ENCODE measurements at places on chromosomes 7 and 10. TPM values are rescaled to one million over a fixed set of nuclear protein-coding genes. Genes with fewer than 3 reads are reported as not detected.

Gene PHKG1
- 0.38 TPM for polyA plus RNA-seq

Gene ZC3HAV1
- 13.9 TPM for polyA plus RNA-seq

Gene PLXDC2
- polyA plus RNA-seq: 1.9 TPM

DNA sequence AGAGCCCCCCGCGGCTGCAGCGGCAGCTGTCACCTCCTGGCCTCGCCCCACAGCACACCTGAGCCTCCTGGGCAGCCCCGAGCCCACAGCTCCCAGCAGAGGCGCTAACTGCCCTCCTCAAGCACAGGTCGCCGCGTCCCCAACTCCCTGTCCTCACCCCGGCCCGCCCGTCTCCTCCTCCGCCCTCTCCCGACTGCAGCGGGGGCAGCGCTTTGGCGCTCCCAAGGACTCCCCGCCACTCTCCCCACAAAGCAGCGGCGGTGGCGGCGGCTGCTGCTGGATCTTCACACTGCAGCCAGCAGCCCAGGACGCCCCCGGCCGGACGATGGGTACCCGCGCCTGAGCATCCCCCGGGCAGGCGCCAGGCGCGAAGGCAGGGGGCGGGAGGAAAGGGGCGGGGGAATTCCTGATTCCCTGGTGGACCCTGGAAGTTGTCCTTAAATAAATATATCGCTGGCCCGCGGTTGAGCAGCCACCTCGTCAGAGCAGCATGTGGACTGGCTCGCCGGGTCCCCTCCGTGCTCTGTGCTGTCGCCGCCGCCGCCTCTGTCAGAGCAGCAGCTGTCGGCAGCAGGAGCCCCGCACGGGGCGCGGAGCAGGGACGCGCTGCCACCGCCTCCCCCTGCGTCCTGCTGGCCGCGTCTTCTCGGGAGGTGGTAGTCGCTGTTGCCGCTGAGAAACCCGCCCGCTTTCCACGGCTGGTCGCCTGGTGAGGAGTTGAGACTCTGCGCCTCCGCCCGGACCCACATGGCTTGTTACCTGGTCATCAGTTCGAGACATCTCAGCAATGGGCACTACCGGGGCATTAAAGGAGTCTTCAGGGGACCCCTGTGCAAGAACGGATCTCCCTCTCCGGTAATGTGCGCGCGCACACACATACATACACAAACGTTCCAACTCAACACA lies at the start of gene ZNF804B:
TSS of gene ZNF804B (plus strand) at position 471 of the 906 bp plus-strand sequence. CDS start at position 748, 277 bp downstream.
- peak; percentile 5 for DNase-seq

Gene PRR15
- polyA plus RNA-seq: 5.4 TPM

- DNase-seq: no peak
These were observed 268.0 kb upstream of the KAT6B start for GRCh38 chr10:74558403-74558802.

Gene SLC12A9
- 17.1 TPM for polyA plus RNA-seq

DNA sequence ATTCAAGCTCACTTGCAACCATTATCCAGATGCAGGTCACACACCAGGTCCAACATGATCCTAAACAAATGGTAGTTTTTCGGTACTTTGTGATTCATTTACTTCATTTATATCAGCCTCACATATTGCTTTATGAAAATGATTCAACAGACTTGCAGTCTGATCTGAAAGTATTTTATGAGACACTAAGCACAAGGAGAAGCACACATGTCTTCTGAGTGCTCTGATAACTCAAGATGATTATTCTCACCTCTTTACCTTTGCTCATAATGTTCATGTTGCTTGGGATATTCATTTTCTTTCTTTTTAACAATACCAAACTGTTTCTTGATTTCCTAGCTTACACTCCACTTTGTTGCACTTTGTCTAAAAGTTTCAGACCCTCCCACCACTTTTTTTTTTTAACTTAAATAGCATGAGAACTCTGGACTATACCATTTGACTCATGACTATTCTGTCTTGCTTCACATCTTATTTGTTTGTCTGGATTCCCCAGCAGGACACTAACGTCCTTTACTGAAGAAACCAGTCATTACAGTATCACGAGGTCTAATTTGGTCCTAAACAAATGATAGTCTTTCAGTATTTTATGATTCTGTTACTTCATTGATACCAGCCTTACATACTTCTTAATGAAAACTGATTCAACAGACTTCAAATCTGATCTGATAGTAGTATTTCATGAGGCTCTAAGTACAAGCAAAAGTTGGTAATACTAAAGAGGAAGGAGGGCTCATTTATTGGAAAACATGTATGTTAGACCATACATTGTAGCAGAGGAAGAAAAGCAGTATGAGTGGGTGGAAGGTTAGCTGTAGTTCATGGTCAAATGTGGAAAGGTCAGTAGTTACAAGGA lies 171.8 kb upstream of the AHR start:
- no peak for DNase-seq

GRCh38 chr10:108346066-108346465 lies 1181.6 kb upstream of the SORCS1 start:
- DNase-seq: no peak

DNA sequence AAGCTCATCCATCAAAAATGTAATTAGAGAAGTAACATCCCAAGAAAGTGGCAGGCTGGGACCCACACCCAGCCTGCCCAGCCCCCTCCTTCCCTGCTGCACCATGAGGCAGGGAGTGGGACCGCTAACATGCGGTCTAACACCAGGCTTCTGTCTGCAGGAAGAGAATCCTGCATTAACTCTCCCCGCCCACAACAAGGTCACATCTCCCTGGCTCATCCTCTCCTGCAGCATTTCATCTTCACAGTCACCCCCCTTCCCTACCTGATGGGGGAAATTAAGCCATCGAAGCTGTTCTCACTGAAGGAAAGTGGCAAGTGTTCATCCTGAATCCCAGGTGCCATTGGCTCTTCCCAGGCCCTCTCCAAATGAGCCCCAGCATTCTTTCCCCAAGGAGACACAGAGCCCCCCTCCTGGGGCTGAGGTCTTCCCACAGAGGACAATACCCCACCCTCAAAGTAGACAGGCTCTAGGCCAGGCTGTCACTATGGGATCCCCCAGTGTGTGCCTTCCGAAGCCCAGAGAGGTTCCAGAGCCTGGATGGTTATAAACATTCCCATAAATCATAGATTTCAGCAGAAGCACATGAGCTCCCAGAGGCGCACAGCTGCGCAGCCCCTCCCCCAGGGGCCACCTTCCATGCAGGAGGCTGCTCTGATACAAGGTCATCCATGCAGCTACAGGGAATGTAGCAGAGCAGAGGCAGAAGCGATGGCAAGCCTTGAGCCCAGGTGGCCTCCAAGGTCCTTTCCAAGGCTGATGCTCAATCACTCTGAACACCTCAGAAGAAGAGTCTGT lies 148.0 kb downstream of the OAT start:
- no peak for DNase-seq

DNA sequence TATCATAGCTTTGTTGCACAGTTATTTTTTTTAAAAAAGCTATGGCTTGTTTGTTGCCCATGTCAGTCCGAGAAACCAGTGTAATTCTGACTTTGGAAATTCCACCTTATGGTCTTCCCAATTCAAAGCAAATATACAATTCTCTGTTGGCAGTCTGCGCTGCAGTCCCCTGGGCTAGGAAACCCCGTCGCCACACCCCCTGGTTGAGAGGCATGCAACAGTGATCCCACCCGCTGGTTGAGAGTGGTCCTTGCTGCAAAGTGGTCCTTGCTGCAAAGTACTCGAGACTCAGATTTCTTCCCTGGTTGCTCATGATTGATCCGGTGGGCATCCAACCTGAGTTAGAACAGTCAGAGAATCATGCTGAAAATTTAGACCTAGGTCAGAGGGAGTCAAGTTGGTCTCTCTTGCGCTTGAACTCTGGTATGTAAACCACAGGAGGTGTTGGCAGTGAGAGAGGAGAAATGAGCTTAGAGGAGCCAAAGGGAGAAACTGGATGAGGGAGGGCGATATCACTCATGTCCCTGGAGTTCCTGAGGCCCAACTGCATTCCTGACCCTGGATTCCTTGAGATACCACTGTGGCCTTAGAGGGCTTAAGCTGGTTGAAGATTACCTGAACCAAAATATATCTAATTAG lies 45.0 kb upstream of the STK17A start:
- no peak for DNase-seq

DNA sequence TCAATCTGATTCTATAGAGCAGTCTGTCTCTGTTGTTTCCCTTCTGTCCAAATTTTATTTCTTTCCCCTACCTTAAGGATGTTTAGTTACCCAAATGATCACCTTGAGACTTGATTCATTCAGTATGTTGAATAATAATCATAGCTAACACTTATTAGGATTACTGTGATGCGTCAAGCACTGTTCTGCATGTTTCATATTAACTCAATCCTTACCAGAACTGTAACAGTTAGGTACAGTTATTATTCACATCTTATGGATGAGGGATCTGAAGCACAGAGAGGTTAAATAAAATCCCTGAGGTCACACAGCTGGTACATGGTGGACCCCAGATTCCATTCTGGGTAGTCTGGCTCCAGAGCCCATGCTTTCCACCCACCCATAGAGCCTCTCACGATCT lies 97.9 kb upstream of the SAMD8 start:
- no peak for DNase-seq

Gene ZFAND4
- 1.3 TPM for polyA plus RNA-seq

Gene PDSS1
- polyA plus RNA-seq: 19.7 TPM

- DNase-seq: no peak
These were observed 948 bp downstream of the ZNF485 start for GRCh38 chr10:43607199-43607573.

Gene NPY4R
- not detected for polyA plus RNA-seq

- DNase-seq: no peak
These were observed 4.4 kb upstream of the CLRN3 start for GRCh38 chr10:127897177-127897576.

DNA sequence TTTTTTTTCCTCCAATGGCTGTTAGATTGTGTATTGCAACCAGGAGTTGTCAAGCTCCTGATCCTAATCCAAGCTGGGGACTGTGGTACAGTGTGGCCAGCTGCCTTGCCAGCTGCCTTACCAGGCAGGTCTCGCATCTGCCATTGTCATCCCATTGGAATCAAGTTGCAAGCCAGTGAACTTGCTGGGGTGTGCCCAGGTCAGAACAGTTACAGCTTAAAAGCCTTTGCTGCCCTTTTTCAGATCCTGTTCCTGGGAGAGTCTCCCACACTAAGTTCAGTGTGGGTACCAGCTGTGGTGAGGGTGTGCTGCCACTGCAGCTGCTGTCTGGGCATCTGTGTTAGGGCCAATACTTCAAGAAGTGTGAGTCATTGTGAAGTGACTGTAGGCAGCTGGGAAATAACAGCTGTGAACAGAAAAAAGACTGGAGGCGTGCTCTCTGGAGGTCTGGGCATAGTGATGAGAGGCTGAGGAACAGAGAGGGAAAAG lies 72.8 kb downstream of the CCNY start:
- DNase-seq: peak; percentile 60

DNA sequence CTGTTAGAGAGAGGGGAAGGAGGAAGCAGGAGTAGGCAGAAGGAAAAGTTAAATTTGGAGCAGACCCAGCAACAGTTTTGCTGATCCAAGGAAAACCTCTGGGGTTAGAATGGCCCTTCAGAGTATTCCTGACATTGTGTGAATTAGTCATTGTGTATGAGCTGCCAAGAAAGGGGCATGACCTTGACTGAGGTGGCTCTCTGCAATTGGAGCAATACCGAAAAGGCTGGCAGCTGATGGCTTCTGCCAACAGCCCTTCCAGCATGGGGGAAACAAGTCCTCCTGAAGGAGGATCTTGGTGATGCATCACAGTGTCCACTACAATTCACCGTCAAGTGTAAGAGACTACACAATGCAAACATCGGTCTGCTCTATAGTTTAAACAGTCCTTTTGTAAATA lies 20.6 kb upstream of the WASL start:
- no peak for DNase-seq

Gene C10orf67
- 0.18 TPM for polyA plus RNA-seq

- DNase-seq: no peak
These were observed 4.7 kb upstream of the STN1 start for GRCh38 chr10:103922659-103923058.

GRCh38 chr7:102305414-102306268 lies 19.0 kb downstream of the SH2B2 start:
- DNase-seq: no peak

GRCh38 chr7:80387634-80388193 lies 124.2 kb downstream of the GNAT3 start:
- DNase-seq: peak; percentile 12

- DNase-seq: no peak
These were observed 46.8 kb upstream of the PDLIM1 start for GRCh38 chr10:95337423-95338160.

DNA sequence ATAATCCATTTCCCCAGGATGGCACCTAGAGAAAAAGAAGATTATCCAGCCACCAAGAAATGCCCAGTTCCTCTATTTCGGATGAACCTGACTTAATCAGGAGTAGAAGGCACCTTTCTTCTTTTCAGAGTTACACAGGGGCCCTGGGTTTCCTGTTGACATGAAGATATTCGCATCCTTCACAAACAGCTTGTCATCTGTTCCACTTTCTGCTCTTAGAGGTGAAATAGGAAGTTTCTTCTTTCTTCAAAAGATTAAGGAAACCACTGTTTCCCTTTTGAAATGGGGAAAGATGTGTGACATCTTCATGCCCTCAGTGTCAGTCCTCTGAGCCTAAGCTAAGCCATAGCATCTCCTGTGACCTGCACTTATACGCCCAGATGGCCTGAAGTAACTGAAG lies 39.1 kb upstream of the RAB18 start:
- DNase-seq: no peak

GRCh38 chr10:8531116-8531515 lies 476.6 kb downstream of the GATA3 start:
- no peak for DNase-seq

DNA sequence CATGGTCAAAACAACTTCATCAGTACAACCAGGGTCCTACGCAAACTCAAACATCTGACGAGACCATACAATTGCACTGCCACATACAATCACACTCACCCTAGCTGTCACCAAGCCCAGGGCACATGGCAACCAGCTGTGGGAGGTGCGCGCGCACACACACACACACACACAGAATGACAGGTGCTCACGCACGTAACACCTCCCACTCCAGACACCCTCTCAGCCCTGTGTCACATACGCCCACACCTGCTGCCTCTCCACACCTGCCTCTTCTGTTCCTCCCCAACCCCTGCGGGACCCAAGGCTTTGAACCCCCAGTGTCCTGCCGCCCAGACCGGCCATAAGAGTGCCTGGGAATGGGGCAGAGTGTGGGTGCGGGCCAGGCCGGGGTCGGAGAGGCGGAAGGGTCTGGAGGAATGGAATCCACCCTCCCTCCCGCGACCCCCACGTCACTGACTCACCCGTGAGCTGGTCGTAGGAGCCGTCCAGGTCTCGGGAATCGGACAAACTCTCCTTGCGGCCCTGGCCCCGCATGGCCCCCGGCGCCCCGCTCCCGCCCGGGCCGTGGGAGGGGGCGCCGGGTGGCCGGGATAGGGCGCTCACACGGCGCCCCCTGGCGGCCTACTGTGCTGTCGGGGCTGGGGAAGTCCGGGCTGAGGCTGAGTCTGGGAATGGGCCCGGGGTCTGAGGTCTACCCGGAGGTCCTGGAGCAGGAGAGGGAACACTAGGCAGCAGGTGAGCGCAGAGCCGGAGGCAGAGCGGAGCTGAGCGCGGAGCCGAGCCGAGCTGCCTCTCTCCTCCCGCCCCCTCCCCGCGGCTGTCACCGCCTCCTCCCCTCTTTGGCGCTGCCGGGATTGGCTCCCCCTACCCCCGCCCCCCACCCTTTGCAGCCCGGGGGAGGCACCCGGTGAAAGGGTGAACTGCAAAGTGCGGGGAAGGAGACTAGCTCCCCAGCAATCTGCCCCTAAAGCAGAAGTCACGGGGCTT lies at the start of gene KCNIP2:
TSS of gene KCNIP2 (minus strand) at position 769 of the 990 bp plus-strand sequence. CDS start at position 537, 232 bp downstream.
- no peak for DNase-seq

GRCh38 chr7:92644406-92645113 lies 54.4 kb upstream of the FAM133B start:
- DNase-seq: peak; percentile 22

- no peak for DNase-seq
These were observed 3.0 kb downstream of the AFAP1L2 start for GRCh38 chr10:114401195-114401791.

- DNase-seq: peak; percentile 44
These were observed 208.2 kb upstream of the INHBA start for GRCh38 chr7:41910940-41911600.

Measured in foreskin keratinocyte (primary cell).